ENCODE measurements at places on chromosomes 3 and 15. TPM values are rescaled to one million over a fixed set of nuclear protein-coding genes. Genes with fewer than 3 reads are reported as not detected.

GRCh38 chr3:127426444-127427153 lies 138.8 kb upstream of the PRR20G start:
- H3K4me3 ChIP-seq: no peak overlapping the region
- H3K27ac ChIP-seq: no peak overlapping the region
- H3K27me3 ChIP-seq: no peaks in the 10 kb centered on the region
- no peaks in the 10 kb centered on the region for H3K36me3 ChIP-seq
- H3K4me1 ChIP-seq: no peaks in the 10 kb centered on the region
- no peak for DNase-seq

DNA sequence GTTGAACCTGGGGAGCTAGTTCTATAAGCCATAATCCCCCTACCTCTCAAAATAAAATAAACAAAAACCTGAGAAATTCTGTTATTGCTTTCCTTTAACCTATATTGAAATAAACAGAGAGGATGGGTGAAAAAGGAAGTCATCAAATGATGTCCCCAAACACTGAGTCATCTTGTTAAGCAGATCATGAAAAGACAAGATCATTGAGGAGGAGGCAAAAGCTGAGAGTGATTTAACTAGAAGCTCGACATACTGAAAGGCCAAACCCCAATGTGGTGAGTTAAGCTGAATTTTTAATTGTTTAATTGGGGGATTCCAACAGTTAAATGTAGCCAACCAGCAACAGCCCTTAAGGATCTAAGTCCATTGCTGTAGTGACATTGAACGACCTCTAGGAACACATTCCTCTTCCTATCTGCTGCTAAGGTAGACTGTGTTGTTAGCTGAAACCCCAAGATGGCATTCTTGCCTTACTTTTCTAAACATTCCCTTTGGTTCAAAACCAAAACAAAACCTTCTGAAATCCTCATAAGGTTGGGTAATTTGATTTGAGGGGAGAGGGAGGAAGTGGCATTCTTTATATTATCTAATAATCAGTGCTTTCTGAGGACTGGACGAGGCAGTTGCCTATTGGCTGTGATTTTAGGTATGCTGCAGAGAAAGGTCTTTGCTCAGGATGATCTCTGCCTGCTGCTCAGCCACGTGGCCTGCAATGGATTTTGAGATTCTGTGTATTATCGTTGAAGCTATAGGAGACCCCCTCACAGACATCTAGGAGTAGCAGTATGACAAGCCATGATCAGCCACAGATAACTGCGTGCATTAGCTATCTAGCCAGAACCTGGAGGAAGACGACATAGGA lies 62.7 kb upstream of the BNIP2 start:
- no peak for DNase-seq
- no peaks in the 10 kb centered on the region for H3K27me3 ChIP-seq
- no peak overlapping the region for H3K27ac ChIP-seq
- H3K36me3 ChIP-seq: no peaks in the 10 kb centered on the region

- no peak overlapping the region for H3K4me3 ChIP-seq
- H3K36me3 ChIP-seq: no peaks in the 10 kb centered on the region
- no peaks in the 10 kb centered on the region for H3K4me1 ChIP-seq
- no peak for DNase-seq
Observed at GRCh38 chr15:61421938-61422337, 192.8 kb upstream of the RORA start.

Gene GP9
- total RNA-seq: not detected

Gene STARD5
- total RNA-seq: 7.3 TPM

Measured in thoracic aorta (tissue), 2 donors.